ENCODE measurements at places on chromosomes 16 and 17. TPM values are rescaled to one million over a fixed set of nuclear protein-coding genes. Genes with fewer than 3 reads are reported as not detected.

- no peak overlapping the region for H3K27ac ChIP-seq
- no peaks in the 10 kb centered on the region for H3K4me1 ChIP-seq
- no peak overlapping the region for H3K4me3 ChIP-seq
- no peak for DNase-seq
- no peaks in the 10 kb centered on the region for H3K27me3 ChIP-seq
- no peaks in the 10 kb centered on the region for H3K36me3 ChIP-seq
Observed at GRCh38 chr17:73998653-73999645, 204.5 kb upstream of the RPL38 start.

The ABCC6 gene
- total RNA-seq, result 0.52 TPM

DNA sequence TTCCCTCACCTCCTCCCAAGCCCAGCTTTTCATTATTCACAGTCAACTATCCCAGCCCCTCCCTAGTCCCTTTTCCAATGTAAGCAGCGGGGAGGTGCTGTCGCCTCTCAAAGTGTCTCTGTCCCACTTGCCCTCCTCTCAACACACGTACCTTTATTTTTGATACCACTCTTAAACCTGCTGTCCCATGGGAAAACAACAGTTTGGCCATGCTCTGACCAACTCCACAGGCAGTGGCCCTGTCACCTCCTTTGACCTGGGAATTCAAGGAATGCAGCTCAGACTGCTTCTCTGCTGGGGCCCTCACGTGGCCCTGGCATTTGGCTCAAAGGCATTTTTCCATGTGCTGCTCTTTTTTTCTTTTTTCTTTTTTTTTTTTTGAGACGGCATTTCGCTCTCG, 4.2 kb downstream of the LYRM9 start:
- no peak for DNase-seq
- no peak overlapping the region for H3K27ac ChIP-seq
- H3K27me3 ChIP-seq, result no peaks in the 10 kb centered on the region
- no peak overlapping the region for H3K4me3 ChIP-seq
- H3K4me1 ChIP-seq, result peaks cover 15% of the 10 kb centered on the region

The CNTNAP1 gene
- 2.0 TPM for total RNA-seq

DNA sequence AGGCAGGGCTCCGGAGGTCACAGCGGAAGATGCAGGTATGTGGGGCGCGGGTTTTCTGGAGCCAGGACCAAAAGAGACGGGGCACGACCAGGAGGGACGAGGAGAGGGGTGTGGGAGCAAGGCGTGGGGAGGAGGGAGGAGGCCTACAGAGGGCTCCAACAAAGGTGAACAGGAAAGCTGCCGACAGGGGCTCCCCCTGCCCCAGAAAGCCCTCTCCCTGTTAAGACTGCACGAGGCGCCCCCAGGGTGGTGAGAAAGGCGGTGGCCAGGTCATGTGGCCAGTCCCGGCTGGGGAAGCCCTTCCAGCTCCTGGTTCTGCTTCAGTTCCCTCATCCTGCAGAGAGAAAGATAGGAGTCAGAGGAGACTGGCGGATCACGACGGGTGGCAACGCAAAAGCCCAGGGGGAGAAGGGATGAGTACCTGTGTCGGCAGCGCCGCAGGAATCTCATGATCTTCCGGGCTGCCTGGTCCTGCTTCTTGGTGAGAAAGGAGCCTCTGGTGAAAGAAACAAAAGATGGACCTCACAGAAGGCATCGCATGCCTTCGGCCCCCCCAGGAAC, 949 bp upstream of the SPAG7 start:
- peaks cover 32% of the 10 kb centered on the region for H3K36me3 ChIP-seq
- no peaks in the 10 kb centered on the region for H3K27me3 ChIP-seq
- no peak for DNase-seq
- peak overlapping the region; percentile 69 for H3K4me3 ChIP-seq
- H3K4me1 ChIP-seq, result no peaks in the 10 kb centered on the region
- H3K27ac ChIP-seq, result peak overlapping the region; percentile 97

- H3K27me3 ChIP-seq, result no peaks in the 10 kb centered on the region
- H3K27ac ChIP-seq, result no peak overlapping the region
- DNase-seq, result no peak
Observed at GRCh38 chr17:49748223-49748622, 15.7 kb downstream of the FAM117A start.

- H3K27ac ChIP-seq, result no peak overlapping the region
- H3K4me1 ChIP-seq, result no peaks in the 10 kb centered on the region
- H3K27me3 ChIP-seq, result no peaks in the 10 kb centered on the region
- no peak for DNase-seq
Observed at GRCh38 chr16:48507391-48507790, 102.6 kb downstream of the N4BP1 start.

DNA sequence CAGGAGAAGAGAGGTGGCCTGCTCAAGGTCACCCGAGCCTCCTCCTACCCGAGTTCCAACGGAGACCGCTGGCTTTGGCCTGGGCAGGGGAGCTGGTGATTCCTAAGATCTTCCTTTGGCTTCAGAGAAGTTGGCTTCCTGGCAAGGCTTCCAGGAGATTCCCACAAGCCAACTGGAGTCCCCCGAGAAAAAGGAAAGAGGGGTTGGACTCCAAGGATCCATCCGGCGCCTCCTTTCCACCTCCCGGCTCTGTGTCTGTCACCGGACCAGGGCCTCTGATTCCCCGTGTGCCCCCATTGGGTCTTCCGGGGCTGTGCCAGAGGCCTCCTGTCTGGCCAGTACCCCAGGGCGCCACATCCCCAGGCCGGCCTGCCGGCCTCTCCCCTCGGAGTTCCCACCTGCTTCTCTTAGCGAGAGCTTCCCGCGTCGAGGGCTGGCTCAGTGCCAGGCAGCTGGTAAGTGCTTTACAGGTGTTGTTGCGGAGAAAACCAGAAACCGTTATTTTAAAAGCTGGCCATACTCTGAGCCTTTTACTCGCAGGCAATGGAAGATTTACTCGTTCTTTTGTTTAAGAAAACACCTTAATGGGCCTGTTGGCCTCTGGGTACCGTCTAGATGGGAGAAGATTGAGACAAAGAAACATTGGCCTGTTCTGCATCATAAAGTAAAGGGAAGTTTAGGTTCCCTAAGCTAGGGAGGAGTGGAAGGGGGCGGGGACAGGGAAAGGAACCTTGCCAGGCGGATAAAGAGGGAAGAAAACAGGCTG, 258.4 kb upstream of the SDK2 start:
- H3K36me3 ChIP-seq, result no peaks in the 10 kb centered on the region
- H3K27me3 ChIP-seq, result peaks cover 6% of the 10 kb centered on the region
- H3K27ac ChIP-seq, result no peak overlapping the region
- peak overlapping the region; percentile 44 for H3K4me3 ChIP-seq

DNA sequence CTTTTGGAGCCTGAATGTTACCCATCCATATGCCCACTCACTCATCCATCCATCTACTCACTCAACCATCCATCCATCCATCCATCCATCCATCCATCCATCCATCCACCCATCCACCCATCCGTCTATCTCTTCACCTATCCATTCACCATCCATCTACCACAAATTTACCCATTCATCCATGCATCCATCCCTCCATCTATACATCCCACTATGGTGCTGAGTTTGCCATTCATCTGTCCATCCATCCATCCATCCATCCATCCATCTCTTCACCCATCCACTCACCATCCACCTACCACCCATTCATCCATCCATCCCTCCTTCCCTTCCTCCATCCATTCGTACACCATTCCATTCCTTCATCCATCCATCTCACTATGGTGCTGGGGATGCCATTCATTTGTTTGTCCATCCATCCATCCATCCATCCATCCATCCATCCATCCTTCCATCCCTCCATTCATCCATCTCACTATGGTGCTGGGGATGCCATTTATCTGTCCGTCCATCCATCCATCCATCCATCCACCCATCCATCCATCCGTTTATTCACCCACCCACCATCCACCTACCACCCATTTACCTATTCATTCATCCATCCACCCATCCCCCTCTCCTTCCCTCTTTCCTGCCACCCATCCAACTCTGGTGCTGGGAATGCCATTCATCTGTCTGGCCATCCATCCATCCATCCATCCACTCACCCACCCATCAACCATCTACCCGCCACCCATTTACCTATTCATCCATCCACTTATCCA, 39.7 kb downstream of the RGS9 start:
- H3K27ac ChIP-seq, result no peak overlapping the region
- no peak overlapping the region for H3K4me3 ChIP-seq
- H3K36me3 ChIP-seq, result no peaks in the 10 kb centered on the region
- peaks cover 7% of the 10 kb centered on the region for H3K4me1 ChIP-seq
- no peaks in the 10 kb centered on the region for H3K27me3 ChIP-seq
- no peak for DNase-seq

The TMEM114 gene
- not detected for total RNA-seq

DNA sequence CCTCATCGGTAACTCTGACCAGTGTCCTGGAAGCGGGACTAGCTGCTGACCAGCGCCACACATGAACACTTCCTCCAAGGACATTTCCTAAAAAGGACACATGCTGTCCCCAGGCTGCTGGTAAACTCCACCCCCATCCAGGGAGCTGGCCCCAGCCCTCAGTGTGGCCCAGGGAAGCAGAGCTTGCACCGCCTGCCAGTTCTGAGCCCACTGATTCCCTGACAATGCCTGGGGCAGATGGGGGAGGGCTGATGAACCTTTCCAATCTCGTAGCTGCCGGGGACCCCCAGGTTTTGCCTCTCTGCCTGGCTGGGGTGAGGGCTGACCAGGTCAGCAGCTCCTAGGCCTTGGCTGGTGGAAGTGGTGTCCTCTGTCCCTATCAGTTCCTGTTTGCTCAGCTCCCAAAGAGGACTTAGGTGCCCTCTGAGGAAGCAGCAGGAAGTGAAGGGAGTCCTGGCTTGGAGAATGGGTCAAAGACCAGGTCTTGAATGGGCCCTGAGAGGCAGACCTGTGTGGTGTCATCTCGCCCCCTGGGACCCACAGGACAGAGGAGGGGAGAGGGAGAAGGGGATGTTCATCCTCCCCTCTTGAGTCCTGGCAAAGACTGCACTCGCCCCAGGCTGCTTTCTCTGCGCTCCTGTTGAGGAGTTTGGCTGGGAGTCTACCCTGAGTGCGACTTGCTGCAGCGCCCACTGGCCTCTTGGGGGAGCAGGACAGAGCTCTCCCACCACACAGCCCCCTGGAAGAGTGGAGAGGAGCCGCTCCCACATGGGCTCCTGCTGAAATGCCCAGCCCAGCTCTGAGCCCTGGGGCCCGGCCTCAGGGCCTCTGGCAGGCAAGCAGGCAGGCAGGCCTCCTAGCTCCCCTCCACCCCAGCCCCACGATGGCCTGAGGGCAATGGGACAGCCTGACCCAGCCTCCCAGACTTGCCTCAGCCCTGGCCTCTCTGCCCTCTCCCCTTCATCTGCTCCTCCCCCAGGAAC, 16.8 kb downstream of the PDK2 start:
- H3K27me3 ChIP-seq, result no peaks in the 10 kb centered on the region
- H3K36me3 ChIP-seq, result peaks cover 37% of the 10 kb centered on the region
- DNase-seq, result peak; percentile 82
- H3K4me3 ChIP-seq, result no peak overlapping the region
- H3K4me1 ChIP-seq, result peaks cover 57% of the 10 kb centered on the region
- peak overlapping the region; percentile 94 for H3K27ac ChIP-seq

The MYH8 gene
- not detected for total RNA-seq

The AIPL1 gene
- not detected for total RNA-seq

DNA sequence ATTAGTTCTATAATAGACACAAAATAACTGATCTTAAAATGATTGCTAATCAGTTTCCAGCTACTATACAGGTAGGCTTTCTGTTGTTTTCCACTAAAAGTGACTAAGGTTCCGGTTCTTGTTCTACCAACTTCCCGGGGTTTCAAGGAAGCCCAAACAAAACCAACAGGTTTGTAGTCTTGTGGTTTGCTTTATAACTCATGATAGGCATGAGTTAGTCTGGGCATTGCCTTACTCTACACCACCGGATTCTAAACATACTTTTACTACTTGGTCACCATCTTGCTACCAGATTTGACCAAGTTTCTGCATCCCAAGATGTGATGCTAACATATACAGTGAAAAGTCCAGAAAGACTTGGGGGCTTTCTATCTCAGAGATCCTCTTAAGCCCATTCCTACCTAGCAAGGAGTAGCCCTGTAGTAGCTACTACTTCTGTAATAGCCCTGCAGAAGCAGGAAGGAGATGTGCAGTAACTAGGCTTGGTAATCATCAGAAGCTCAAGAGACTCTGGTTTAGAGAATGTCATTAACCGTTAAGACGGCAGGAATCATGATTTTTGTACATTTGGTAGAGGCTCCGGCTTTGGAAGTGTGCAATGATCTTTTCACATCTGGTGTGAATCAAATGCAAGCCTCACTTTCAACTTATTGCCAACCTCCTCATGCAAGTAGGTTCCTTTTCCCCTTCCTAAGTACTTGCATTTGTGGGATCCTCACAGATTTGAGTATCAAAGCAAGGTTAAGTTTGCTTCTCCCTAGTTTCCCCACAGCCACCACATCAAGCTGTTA, 1.6 kb downstream of the FAM117A start:
- no peak for DNase-seq
- no peak overlapping the region for H3K4me3 ChIP-seq
- no peaks in the 10 kb centered on the region for H3K27me3 ChIP-seq

DNA sequence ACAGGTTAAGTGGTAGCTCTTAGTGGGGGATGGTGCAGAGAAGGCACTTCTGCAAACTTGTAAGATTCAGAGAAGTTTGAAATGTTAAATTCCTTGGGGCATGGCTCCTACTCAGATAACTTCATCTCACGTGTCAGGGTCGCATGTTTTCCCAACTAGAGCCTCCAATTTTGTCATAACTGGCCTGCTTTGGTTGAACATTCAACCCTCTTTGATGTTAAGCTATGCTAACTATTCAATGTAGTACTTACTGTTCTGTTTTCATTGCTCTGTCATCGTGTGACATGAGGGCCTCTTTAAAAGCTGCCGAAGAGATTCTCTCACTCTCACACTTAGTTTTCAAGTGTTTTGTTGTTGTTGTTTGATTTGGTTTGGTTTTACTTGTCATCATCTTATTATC, 280.8 kb downstream of the CDH11 start:
- H3K4me1 ChIP-seq, result no peaks in the 10 kb centered on the region
- no peak overlapping the region for H3K27ac ChIP-seq
- H3K36me3 ChIP-seq, result no peaks in the 10 kb centered on the region
- no peak for DNase-seq
- no peak overlapping the region for H3K4me3 ChIP-seq

DNA sequence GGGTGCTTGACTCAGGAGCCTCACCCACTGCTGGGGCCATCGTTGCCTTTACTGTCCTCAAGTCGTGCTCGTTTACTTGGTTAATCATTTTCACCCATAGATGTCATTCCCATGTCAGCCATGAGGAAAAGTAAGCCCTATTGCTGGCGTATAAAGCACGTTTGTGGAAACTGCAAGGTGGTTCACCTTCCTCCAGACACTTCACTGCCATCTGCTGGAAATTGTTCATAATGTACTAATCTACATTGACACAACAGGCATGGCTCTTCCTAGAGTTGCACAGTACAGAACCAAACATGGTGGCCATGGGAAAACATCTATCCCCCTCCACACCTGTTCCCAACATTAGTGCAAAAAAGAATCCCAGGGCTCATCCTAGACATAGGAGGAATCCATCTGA, 116.6 kb downstream of the ZNF18 start:
- no peaks in the 10 kb centered on the region for H3K27me3 ChIP-seq
- no peaks in the 10 kb centered on the region for H3K36me3 ChIP-seq
- H3K4me3 ChIP-seq, result no peak overlapping the region
- H3K27ac ChIP-seq, result no peak overlapping the region

GRCh38 chr17:80751070-80751945, 206.7 kb downstream of the RPTOR start:
- no peaks in the 10 kb centered on the region for H3K27me3 ChIP-seq
- H3K27ac ChIP-seq, result peak overlapping the region; percentile 18
- DNase-seq, result no peak

- no peak for DNase-seq
- peak overlapping the region; percentile 96 for H3K27ac ChIP-seq
- no peaks in the 10 kb centered on the region for H3K4me1 ChIP-seq
- no peaks in the 10 kb centered on the region for H3K36me3 ChIP-seq
- no peaks in the 10 kb centered on the region for H3K27me3 ChIP-seq
- H3K4me3 ChIP-seq, result peak overlapping the region; percentile 70
Observed at GRCh38 chr16:56625943-56626654, 518 bp downstream of the MT1E start.
